ENCODE measurements at places on chromosomes 11 and 22.
A peak's percentile ranks its signal among the peaks of the same experiment; 100 is the strongest.

DNA sequence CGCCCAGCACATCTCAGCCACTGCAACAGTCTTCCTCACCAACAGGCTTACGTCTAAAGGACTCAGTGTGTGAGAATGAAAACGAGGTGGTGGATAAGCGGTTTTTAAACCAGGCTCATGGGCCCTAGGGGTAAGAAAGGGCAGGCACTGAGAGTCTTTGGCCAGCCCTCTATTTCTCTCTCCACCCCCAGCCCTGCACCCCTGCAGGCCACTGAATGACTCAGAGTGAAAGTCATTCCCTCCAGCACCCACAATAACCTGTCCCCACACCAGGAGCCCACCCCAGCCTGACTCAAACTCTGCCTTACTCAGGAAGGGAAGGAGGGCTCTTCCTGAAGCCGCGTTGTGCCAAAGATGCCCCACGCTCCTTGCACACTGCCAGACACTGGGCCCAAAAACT lies 72.0 kb downstream of the LARGE1 start:
- no peak for DNase-seq

- no peak for DNase-seq
Measured at GRCh38 chr11:69044111-69045013, 4.4 kb upstream of the TPCN2 start.

GRCh38 chr11:86955361-86956120 lies at the start of gene FZD4:
Gene FZD4, minus strand, starts transcription at chr11:86955395. Its CDS starts 310 bp downstream, at chr11:86955085.
- DNase-seq = peak; percentile 55

- DNase-seq = no peak
Measured at GRCh38 chr11:68870470-68870869, 28.8 kb upstream of the CPT1A start.

DNA sequence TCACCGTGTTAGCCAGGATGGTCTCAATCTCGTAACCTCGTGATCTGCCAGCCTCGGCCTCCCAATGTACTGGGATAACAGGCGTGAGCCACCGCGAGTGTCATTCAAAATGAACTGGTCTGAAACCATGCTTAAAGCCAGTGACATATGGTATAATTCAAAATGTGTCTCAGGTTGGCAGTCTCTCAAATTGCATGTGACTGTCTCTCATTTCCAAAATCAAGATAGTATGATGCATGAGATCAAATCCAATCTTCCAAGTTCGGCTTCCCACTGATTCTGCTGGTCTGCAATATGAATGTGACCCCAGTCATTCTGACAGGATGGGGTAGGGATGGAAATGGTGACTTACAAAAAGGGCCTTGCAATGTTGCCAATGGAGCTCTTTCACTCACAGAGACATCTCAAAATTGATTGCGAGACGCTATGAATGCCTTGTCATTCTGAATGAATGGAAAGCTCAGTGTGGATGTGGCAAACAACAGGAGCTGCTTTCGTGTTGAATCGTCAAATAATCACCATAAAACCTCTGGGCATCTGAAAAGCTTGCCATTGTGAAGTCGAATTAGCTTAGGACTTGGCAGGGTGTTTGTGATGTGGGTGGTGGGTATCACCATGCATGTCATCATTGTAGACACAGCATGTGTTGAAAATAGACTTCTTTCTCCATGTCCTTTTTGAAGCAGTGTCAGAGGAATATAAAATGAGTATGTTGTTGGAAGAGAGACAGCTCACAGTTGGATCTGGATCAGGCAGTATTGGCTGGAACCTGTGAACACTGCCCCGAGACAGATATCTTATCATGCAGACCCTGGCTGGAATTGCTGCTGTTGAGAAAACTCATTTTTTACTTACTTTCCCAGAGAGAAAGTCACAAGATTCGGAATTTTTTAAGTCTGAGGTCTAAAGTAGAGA lies 12.2 kb downstream of the SLN start:
- no peak for DNase-seq

- DNase-seq = no peak
Measured at GRCh38 chr11:87035976-87036583, 1.7 kb upstream of the TMEM135 start.

- DNase-seq = no peak
Measured at GRCh38 chr11:116317212-116317611, 455.6 kb downstream of the BUD13 start.

DNA sequence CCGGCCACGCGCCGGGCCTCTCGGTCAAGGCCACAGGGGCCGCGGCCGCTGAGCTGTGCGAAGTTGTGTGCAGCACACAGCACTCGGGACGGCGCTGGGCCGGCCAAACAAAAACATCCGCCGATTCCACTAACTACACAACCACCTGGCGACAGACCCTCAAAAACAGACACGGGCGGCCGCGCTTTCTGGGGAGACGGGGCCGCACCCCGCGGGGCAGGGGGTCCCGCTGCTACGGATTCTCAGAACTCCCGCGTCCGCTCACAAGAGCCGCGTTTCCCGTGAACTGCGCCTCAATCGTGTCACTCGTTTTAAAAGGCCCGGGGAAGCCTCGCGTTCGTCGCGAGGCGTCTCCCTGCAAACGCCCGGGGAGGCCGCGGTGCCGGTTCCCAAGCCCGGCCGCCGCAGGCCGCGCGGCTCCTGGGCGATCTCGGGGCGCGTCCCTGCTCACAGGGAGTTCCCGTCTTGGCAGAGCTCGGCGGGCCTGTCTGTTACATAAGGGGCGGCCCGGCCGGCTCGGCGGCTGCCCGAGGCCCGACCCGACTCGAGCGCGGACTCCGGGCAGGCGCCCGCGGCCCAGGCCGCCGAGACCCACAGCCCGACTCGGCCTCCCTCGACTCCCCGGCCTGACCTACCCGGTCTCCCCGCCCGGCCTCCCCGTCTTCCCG lies 936 bp downstream of the BRD1 start:
- no peak for DNase-seq

DNA sequence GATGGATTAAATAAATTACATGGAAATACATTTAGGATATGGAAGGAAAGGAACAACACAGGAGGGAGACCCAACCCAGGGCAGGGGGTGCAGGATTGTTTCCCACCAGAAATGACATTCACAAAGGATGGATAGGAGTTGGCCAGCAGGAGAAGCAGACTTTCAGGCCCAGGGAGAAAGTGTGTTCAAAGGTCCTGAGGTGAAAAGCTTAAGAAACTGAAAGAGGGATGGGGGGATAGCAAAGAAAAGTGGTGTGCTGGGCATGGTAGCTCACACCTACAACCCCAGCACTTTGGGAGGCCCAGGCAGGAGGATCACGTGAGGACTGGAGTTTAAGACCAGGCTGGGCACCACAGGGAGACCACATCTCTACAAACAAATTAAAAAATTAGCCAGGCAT lies 16.6 kb upstream of the ADA2 start:
- DNase-seq = no peak

- no peak for DNase-seq
Measured at GRCh38 chr11:92227959-92228935, 3.6 kb downstream of the FAT3 start.

GRCh38 chr11:1202776-1203504 lies 19.9 kb upstream of the MUC5B start:
- peak; percentile 47 for DNase-seq

DNA sequence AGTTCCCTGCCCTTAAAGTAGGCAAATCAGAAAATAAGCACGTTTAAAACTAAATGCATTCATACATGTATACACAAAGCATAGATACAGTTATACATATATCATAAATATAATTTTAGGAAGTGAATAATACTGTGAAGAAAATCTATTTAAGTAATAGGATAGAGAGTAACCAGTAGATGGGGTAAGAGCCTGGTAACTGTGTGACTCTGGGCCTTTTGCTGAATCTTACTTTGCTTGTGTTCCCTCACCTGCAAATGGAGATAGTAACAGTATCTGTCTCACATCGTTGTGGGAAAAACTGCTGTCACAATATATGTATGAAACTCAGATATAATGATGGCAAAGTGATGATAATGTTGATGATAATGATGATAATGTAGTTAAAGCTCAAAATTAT lies 29.9 kb downstream of the MS4A2 start:
- no peak for DNase-seq

DNA sequence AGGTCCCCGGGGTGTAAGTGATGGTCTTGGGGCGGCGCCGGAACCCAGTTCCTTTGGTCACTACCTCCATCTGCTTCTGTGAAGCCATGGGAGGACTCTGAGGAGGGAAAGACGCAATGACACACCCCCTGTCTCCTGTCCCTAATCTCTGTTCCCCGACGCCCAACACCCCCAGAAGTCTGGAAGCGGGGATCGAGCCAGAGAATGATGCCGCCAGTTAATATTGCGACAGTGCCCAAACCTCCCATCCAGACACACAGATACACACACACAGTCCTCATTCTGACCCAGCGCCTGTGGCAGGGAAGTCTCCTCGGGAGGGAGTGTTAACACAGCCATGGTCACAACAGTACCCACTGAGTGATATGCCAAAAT lies 352 bp downstream of the C22orf23 start:
- DNase-seq = no peak

DNA sequence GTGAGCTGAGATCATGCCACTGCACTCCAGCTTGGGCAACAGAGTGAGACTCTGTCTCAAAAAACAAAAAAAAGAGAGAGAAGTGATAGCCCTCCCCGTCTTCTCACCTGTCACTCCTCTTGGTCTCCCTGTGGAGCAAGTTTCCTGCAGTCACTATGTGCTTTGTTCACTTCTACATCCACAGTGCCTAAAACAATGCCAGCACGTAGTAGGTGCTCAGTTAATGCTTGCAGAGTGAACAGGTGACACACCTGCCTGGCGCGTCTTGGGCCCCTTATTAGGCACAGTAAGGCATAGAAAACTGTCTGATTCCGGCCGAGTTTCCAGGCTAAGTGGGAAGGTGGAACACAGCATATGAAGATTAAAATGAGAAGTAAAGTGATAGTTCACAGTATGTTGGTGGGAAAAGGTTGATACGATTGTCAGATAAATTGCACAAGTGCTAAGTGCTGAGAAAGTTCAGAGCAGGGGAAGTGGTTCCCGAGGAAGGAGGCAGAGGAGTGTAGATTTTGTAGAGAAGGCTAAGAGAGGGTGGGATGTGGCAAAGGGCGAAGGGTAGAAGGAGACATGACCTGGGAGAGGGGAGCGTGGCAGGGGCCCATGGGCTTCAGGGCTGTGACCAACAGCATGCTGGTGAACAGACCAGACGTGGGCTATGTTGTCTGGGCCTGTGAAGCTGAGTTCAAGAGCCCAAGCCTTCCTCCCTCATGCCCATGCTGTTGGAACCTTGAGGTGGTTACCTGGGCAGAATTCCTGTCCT lies 41.9 kb downstream of the BCR start:
- no peak for DNase-seq

DNA sequence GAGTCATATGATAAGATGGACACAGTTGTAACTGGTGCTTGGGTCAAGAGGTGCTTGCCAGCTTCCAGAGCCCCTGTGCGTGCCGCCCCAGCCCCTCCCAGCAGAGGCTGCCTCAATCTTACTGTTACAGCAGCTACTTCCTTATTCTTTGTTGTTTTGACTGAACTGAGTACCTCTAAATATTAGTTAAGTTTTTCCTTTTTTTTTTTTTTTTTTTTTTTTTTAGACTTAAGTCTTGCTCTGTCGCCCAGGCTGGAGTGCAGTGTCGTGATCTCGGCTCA lies 8.8 kb downstream of the ZBED4 start:
- DNase-seq = no peak

DNA sequence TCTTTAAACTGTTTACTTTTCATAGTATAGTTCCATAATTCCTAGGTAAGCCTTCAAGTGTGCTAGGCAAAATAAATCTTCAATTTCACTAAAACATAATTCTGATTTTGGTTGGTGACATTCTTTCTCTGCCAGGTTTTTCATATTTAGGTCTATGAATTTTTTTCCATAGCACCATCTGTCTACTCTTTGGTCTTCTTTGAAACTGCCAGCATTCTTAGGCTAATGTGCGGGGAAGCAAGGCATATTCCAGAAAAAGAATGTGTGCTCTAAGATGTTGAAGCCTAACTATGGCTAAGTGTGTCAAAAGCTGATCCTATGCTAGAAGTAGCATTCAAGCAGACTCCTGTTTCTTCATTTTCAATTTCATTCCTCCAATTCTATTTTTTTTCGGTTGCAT lies 213.9 kb upstream of the C11orf87 start:
- DNase-seq = no peak

DNA sequence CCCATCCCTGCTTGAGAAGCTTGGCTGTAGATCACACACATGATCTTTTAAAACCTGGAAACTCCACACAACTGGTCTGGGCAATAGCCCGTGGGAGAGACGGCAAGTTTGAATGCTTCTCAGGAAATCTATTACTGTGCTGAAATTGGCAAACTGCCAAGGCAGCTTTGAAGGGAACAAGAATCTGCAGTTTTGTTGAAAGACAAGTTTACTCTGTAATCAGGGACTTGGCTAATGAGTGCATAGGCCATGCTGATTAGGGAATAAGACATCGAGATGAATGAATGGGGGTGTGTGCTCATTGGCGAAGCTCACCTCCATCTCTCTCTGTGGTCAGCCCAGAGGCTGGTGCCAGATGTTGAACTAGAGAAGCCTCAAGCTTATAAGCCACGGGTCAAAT lies 218.8 kb downstream of the HIPK3 start:
- DNase-seq = no peak

- no peak for DNase-seq
Measured at GRCh38 chr11:77233011-77233410, 68.5 kb downstream of the GDPD4 start.

GRCh38 chr11:1988667-1989317 lies 8.8 kb downstream of the H19 start:
- no peak for DNase-seq
